ENCODE measurements at places on chromosomes 5 and 9.

- peak; percentile 6 for DNase-seq
Observed at GRCh38 chr5:113663879-113664541, 150.5 kb downstream of the YTHDC2 start.

- no peak for DNase-seq
Observed at GRCh38 chr9:138075961-138076649, 198.5 kb downstream of the CACNA1B start.

GRCh38 chr5:41151564-41151963 lies 61.8 kb downstream of the C6 start:
- DNase-seq: no peak

- DNase-seq: no peak
Observed at GRCh38 chr5:119275146-119275545, 80.7 kb upstream of the TNFAIP8 start.

DNA sequence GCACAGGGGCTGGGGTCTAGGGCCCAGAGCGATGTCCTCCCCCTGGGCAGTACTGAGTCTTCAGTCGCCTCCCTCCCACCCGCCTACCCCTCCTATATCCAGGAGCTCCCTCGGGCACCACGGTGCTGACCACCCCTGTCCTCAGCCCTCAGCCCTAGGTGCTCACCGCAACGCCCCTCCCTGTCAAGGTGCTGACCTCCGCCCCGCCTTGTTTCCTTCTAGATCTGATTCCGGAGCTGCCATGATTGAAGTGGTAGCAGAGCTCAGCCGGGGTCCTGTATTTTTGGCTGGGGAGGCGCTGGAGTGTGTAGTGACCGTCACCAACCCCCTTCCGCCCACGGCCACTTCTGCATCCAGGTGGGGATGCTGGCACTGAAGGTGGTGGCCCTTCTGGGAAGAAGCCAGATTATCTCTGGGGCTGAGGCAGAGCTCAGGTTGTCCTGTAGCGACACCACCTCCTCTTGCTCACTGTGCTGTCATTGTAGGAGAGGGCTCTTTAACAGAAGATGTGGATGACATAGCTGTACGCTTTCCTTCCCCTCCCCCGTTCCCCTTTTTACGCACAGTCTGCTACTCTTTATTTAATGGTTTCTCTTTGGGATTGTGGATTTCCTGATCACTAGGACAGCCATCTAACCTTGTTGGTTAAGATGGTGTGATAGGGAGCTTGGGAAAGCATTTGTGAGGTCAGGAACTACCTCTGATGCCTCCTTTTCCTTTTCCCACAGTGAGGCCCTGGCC lies 598 bp downstream of the RGP1 start:
- no peak for DNase-seq

DNA sequence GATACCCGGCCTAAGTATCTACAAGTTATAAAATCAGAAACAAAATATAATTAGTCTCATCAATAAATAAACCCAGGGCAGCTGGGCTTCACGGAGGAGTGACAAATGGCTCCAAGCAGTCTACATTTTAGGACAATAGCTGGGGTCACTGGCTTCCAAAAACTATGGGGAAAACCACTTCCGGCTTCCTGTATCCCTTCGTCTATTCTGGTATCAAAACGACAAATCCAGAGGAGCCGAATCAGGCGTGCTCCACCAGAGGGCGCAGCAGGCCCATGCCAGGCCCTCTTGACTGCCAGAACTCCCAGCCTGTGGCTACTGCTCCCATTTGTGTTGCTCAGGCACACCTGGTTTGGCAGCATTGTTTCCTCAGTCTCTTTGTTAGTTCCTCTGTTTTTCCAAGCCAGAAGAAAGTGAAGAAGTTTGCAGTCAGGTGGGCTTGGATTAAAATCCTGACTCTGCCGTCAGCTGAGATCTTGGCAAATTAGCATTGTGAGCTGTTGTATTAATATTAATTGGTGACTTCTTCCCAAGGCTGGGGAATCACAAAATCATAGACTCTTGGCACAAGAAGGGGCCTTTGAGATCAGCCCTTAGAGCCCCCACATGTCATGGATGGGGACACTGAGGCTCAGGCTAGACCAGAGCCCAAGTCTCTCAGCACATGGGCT lies 11.6 kb upstream of the RAB14 start:
- DNase-seq: peak; percentile 72

- peak; percentile 37 for DNase-seq
Observed at GRCh38 chr5:14190194-14191164, 47.3 kb downstream of the TRIO start.

- no peak for DNase-seq
Observed at GRCh38 chr5:38601133-38601862, 44.9 kb upstream of the LIFR start.

DNA sequence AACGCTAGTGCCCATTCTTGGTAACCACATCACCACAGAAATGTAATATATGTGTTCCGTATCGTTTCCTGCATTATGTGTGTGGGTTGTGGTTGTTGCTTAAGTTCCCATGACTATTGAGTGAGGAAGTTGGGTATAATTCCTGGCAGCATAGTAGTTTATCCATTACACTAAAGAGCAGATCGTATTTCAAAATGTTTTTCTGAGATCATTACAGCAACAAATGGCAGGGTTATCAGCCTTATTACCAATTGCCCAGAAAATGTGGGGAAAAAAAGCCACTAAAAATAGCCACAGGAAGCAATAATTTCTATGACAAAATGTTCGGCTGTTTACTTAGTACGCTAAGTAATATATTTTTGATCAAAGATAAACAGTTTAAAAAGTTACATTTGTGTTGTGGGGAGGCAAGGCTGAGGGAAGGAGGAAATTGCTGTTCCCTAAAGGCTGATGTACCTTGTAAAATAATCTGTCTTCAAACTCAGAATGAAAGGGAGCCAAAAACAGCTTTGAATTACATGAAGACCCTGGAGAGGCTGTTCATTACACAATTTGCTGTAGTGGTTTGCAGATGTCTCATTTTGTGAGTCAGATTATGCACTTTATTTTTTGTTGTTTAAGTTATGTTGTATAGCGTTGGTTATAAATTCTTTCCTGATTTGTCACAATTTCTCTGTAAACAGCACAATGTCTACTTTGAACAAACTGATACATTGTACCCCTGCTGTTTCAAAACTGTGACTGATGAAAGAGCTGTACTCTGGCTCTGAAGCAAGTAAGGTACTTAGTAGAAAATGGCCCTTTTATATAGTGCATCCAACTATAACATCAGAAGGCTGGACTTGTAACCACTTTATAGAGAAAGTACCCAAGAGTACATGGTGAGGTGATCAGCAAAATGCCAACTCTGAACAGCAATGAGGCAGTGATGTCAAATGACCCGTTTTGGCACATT lies 1028.5 kb downstream of the NR2F1-AS1 start:
- DNase-seq: peak; percentile 77

DNA sequence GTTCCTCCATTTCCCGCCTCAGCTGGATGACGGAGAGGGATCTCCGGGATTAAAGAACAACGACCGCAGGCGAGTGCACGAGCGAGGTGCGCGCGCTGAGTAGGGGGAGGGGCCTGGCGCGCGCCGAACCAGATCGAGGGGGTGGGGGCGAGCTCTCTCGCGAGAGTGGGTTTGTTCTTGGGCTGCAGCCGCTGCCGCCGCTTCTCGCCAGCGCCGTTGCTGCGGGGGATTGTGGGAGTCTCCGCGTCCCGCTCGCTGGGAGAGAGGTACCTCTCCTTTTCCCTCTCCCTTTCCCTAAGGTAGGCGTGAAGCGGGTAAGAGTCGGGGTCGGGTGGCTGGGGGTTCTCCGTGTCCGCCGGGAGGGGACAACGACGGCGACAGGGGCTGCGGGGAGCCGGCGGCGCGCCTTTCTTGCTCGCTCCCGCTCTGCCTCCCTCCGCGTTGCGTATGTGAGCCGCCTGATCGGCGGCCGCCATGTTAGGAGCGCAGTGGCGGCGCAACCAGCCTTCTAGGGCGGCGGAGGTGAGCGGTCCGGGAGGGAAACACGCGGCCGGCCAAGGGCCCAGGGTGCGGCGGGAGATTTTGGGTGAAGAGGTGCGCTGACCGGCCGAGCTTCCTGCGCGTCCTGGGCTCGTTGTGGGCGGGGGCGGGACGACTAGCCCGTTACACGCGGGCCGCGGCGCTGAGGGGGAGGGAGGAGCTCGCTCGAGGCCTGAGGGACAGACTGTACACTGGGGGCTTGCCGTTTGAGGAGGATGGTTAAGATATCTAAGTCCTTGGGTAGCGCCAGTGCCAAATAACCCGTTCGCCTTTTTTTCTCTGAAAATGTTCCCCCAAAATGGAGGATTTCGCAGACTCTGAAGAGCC lies at the start of gene MATR3:
MATR3 (plus strand) TSS at position 234 of the 867 bp plus-strand sequence. CDS start 13,676 bp downstream, outside the sequence.
- DNase-seq: peak; percentile 95

DNA sequence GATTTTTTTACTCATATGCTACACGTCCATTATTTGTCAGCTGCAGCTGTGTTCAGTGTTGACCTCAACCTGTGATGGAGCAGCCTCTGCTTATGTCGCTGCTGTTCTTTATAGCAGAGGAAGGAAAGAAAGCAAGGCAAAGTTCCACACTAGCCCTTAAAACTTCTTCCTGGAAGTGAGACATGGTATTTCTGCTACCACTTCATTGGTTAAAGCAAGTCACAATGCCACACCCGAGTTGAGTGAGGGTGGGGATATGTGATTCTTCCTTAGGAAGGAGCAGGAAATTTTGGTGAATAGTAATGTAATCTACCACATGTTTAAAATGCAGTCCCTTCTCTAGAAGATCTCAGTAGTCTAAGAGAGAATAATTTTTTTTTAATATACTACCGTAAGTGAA lies 224.8 kb upstream of the DMRT1 start:
- DNase-seq: no peak

GRCh38 chr5:77908787-77909186 lies 132.6 kb upstream of the TBCA start:
- DNase-seq: no peak

GRCh38 chr5:36243653-36244052 lies 1.9 kb upstream of the NADK2 start:
- no peak for DNase-seq

- no peak for DNase-seq
Observed at GRCh38 chr9:116369706-116370105, 216.1 kb downstream of the PAPPA start.

DNA sequence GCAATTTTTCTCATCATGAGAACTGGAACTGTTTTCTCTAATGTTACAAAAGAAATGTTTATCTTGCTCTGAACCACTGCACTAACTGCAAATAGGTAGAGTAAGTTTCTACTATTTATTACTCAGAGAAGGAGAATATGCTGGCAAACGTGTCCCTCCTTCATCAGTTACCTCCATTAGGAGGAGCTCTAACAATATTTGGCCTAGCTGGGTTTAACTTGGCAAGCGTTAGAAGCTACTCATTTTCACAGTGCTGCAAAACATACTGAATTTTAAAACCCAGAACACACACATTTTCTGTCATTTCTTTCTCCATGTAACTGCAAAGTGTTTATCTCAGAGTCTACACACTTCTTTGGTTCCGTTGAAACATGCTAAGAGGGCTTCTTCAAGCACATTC lies 101.0 kb upstream of the GABRG2 start:
- peak; percentile 54 for DNase-seq

- no peak for DNase-seq
Observed at GRCh38 chr9:23829580-23830475, 3.8 kb upstream of the ELAVL2 start.

DNA sequence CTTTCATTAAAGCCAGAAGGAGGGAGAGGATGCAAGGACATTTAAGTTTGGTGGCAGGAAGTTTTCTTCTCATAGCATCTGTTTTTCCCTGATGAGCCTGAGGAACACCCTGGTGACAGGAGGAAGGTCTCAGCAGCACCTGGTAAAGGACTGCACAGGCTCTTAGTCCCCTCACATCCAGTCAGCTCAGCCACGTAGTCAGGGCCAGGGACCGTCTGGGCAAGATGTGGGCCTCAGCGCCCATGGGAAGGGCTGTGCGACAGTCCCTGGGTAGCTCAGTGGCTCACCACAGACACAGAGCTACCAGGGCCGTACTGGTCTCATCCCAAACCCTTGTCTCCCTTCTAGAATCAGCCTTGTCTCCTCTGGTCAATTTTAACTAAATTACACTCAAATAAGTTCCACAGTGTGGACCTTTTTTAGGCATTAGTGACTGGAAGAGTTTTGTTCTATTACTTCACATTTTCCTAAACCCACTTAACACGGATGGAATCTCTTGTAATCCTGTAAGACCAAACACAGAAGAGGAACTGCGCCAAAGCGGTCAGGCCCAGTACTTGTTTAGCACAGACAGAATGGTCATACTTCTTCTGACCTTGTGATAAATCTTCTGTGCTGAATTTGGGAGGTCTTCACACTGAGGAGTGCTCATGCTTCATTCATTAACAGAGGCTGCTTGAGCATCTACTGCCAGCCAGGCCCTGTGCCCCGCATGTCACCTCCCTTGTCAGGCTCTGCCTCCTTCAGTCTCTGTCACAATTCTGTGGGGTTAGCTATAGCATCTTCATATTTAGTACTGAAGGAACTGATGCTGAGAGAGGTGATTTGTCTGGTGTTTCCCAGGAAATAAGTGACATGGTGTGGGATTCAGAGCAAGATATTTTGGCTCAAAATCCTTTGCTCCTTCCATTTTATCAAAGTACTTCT lies 91.4 kb downstream of the ANGPTL2 start:
- no peak for DNase-seq

GRCh38 chr9:35380039-35380438 lies 109.9 kb upstream of the RUSC2 start:
- DNase-seq: no peak

- no peak for DNase-seq
Observed at GRCh38 chr5:150081541-150082283, 4.6 kb downstream of the CSF1R start.

DNA sequence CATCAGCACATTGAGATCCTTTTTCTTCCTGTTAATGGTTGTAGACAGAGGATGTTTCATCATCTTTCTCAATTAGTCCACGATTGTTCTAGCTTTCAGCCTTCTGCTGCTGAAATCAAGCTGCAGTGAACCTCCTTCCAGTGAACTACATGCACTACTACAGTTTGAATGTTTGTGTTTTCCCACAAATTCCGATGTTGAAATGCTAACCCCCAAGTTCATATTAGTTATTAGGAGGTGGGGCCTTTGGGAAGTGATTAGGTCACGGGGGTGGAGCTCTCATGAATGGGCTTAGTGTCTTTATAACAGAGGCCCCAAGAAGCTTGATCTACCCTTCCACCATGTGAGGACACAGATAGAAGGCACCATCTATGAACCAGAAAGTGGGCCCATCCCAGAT lies 32.9 kb downstream of the NSG2 start:
- DNase-seq: no peak

DNA sequence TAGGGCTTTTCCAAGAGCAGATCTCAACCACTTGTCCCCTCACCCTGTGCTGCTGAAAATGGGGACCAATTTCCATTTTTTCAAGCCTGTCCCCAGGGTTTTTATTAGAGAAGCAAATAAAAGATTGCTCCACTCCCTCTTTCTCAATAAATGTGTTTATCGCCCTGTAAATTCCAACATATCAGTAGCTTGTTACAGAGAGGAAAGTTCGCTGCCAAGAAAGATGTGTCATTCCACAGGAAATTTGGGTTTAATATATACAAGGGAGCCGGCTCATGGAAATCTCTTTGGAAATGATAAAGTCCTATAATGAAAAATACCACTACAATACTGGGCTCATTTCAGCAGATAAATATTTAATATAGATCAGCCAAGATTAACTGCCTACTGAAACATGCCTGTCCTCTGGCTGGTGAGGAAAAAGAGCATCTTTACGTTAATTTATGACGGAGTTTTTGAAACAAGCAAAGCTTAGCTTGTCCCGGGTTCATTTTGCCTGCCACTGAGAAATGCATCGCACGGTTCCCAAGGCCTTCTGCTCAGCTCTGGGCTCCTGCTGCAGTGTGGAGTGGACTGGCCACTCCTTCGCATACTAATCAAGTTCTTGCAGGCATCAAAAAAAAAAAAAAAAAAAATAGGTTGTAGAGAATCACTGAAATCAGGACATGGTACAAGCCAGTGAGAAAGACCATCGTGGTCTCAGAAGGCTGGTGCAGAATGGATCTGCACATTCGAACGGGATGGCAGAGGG lies 84.5 kb downstream of the BRINP1 start:
- DNase-seq: no peak
